Left lung (tissue), 14 donors: ENCODE measurements at places on chromosomes 13 and 19. TPM values are rescaled to one million over a fixed set of nuclear protein-coding genes. Genes with fewer than 3 reads are reported as not detected.
A peak's percentile ranks its signal among the peaks of the same experiment; 100 is the strongest.

The CGB8 gene
- polyA plus RNA-seq, result not detected

The IL11 gene
- polyA plus RNA-seq, result 0.29 TPM

The PGLYRP2 gene
- not detected for polyA plus RNA-seq

DNA sequence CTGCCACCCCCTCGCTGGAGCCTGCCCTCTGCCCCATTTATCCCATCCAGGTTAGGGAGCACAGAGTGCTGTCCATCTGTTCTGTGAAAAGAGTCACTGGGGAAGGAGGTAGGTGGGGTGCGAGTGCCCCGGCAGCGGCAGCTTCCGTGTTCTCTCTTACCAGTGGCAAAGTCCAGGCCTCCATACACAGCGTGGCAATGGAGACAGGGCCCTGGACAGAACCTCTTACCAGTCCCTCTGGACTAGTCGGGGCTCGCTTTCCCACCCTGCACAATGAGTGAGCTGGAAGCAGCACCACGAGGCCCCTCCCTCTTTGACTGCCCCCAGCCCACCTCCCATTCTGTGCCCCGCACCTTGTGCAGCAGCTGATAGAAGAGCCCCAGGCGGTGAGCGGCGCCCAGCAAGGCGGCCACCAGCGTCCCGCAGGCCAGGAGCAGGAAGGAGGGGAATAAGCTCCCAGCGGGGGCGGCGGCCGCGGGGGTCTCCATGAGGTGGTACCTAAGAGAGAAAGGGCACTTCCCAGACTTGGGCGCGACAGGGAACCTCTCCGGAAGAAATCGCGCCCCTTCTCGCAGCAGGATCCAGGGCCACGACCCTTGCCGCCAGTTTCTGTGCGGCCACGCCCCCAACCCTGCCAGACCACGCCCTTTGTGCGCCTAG is 17.5 kb downstream of the SYDE1 start:
- peak; percentile 94 for DNase-seq

DNA sequence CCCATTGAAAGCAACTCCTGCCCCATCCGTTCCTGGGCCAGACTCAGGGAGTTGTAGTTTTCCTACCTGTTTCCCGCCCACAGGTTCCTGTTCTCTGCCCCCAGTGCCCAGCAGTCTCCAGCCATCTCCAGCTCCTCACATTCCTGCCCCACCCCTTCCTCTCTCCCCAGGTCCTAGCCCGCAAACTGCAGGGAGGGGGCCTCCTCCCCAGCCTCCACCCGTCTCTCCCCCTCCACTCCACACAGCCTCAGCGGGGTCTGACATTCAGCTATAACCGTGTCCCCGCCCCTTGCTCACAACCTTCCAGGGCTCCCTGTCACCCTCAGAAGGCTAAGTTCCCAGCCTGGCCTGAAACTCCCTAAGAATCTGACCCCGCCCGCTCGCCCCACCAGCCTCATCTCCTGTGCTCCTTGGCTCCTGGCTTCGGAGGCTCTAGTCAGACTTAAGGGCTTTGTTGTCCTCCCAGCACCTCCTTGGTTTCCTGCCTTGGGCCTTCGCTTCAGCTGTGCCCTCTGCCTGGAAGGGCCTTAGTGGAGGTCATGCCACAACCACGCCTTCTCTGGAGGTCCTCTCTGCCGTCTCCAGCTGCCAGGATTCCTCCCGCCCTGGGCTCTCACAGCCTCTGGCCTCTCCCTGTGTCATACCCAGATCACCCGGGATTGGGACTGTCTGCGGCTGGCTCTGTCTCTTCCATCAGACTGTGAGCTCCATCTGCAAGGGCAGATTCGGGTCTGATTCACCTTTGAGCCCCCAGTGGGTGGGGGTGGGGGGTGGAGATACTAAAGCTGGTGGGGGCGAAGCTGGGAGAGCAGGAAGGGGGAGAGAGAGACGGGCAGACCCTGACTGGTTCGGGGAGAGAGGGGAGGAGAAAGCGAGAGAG is 5.1 kb upstream of the SPACA6 start:
- peak; percentile 68 for DNase-seq
